ENCODE measurements at places on chromosomes 4 and X. TPM values are rescaled to one million over a fixed set of nuclear protein-coding genes. Genes with fewer than 3 reads are reported as not detected.

The CD99L2 gene
- polyA plus RNA-seq: 33.4 TPM

The PCDH10 gene
- polyA plus RNA-seq: 0.55 TPM

The DUX4 gene
- not detected for polyA plus RNA-seq

The XAGE2 gene
- polyA plus RNA-seq: not detected

DNA sequence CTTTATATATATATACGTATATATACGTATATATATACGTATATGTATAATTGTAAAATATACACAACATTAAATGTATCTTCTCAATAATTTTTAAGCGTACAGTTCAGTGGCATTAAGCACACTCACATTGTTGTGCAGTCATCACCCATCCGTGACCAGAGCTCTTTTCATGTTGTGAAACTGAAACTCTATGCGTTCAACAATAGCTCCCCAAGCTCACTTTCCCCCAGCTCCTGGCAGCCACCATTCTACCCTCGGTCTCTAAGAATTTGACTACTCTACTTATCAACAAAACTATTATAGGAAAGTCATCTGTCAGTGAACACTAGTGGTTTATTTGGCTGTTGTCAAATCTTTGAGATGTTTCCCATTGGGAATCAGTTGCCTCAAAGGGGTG is 621.8 kb upstream of the GALNT7 start:
- DNase-seq: no peak

GRCh38 chr4:139682741-139683151 is 17.1 kb downstream of the MGST2 start:
- no peak for DNase-seq

DNA sequence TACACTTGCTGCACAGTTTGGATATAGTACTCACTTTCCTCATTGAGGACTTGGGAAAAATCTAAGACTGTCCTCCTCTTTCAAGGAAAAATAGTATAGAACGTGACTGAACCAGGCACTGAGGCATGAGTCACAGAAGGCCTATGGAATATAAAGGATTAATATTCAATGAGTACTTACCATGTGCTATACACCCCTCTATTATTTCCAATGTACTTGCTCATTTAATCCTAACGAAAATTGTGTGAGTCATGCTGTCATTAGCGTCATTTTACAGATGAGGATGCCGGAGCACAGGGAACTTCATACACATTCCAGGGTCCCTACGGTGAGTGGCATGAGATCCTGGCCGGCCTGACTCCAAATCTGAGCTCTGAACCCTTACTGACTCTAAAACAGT is 2136.2 kb upstream of the TENM3 start:
- no peak for DNase-seq

Measured in muscle of arm (tissue), 14 donors.